Spleen (tissue), 13 donors: ENCODE measurements at places on chromosomes 7 and 10. TPM values are rescaled to one million over a fixed set of nuclear protein-coding genes. Genes with fewer than 3 reads are reported as not detected.

- H3K4me1 ChIP-seq: no peaks in the 10 kb centered on the region
- no peak overlapping the region for H3K4me3 ChIP-seq
- no peak for DNase-seq
- no peaks in the 10 kb centered on the region for H3K36me3 ChIP-seq
- no peaks in the 10 kb centered on the region for H3K27me3 ChIP-seq
These were observed 40.7 kb downstream of the JAKMIP3 start for GRCh38 chr10:132106431-132106830.

GRCh38 chr7:4638781-4639575 lies 43.1 kb upstream of the FOXK1 start:
- H3K4me3 ChIP-seq: no peak overlapping the region
- DNase-seq: no peak
- no peaks in the 10 kb centered on the region for H3K36me3 ChIP-seq
- H3K27me3 ChIP-seq: no peaks in the 10 kb centered on the region
- peaks cover 14% of the 10 kb centered on the region for H3K4me1 ChIP-seq

- no peak overlapping the region for H3K4me3 ChIP-seq
- no peaks in the 10 kb centered on the region for H3K27me3 ChIP-seq
- no peaks in the 10 kb centered on the region for H3K4me1 ChIP-seq
These were observed 118.5 kb downstream of the ARL4A start for GRCh38 chr7:12805957-12806356.

Gene CHAT
- total RNA-seq: not detected

DNA sequence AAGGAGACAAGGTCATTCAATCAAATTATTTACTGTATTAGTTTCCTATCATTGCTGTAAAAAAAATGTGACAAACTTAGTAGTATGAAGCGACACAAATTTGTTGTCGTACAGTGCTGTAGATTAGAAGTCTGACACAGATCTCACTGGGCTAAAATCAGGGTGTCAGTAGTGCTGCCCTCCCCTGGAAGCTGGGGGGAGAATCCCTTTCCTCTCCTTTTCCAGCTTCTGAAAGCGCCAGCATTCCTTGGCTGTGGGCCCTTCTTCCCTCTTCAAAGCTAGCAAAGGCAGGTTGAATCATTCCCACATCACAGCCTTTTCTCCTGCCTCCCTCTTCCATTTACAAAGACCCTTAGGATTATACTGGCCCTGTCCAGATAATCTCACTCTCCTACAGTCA lies 28.0 kb downstream of the VPS41 start:
- DNase-seq: no peak
- no peaks in the 10 kb centered on the region for H3K36me3 ChIP-seq
- no peak overlapping the region for H3K27ac ChIP-seq
- H3K4me1 ChIP-seq: peaks cover 19% of the 10 kb centered on the region
- no peaks in the 10 kb centered on the region for H3K27me3 ChIP-seq

Gene MAGI2
- total RNA-seq: 14.1 TPM

Gene NKX2-3
- total RNA-seq: 27.4 TPM

Gene ICA1
- total RNA-seq: 34.2 TPM

DNA sequence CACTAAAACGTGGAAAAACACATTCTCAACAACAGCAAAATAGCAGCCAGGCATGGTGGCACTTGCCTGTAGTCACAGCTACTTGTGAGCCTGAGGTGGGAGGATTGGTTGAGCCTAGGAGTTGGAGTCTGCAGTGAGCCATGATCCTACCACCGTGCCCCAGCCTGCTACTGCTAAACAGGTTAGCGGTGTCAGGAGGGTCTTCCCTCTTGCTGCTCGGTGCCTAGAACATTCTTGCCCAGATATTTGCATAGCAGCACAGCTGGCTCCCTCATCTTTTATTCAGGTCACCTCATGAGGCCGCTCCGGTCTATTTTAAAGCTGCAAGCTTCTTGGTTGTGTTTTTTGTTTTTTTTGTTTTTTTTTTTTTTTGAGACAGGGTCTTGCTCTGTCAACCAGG lies 2.9 kb upstream of the RABGEF1 start:
- DNase-seq: no peak
- H3K4me1 ChIP-seq: peaks cover 19% of the 10 kb centered on the region
- H3K27me3 ChIP-seq: no peaks in the 10 kb centered on the region
- no peak overlapping the region for H3K4me3 ChIP-seq

DNA sequence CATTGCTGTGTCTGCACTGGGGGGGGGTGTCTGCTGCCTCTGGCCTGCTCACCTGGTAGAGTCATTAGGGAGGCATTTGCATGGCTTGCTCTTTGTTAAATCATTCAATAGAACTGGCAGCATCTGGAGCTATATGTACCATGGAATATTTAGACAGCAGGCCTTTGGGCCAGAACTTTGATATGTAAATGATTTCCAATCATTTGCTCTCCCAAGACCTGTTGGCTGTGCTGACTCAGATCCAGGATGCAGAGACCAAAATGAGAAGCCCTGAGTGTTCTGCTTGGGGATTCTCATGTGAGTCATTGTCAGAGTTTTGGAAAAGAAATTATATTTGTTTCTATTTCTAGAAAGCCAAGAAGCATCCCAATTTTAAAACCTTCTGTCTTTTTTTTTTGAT lies 257.6 kb upstream of the IGFBP3 start:
- H3K36me3 ChIP-seq: no peaks in the 10 kb centered on the region
- H3K4me1 ChIP-seq: no peaks in the 10 kb centered on the region
- H3K27ac ChIP-seq: no peak overlapping the region
- no peak overlapping the region for H3K4me3 ChIP-seq

- H3K36me3 ChIP-seq: no peaks in the 10 kb centered on the region
- DNase-seq: no peak
- no peaks in the 10 kb centered on the region for H3K27me3 ChIP-seq
- no peak overlapping the region for H3K27ac ChIP-seq
These were observed 172.6 kb upstream of the NRP1 start for GRCh38 chr10:33506838-33507661.

DNA sequence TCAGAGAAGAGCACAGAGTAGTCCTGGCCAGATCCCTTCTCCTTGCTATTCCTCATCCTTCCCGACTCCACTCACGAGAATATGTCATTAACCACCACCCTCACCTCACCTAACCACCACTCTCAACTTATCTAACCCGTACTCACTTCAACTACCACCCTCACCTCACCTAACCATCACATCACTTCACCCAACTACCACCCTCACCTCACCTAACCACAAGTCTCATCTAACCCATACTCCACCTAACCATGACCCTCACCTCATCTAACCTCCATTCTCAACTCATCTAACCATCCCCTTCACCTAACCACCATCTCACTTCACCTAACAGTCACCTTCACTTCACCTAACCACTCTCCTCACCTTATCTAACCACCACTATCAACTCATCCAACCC lies 85.0 kb downstream of the VIPR2 start:
- H3K36me3 ChIP-seq: no peaks in the 10 kb centered on the region
- no peaks in the 10 kb centered on the region for H3K27me3 ChIP-seq
- no peak for DNase-seq
- no peak overlapping the region for H3K4me3 ChIP-seq

DNA sequence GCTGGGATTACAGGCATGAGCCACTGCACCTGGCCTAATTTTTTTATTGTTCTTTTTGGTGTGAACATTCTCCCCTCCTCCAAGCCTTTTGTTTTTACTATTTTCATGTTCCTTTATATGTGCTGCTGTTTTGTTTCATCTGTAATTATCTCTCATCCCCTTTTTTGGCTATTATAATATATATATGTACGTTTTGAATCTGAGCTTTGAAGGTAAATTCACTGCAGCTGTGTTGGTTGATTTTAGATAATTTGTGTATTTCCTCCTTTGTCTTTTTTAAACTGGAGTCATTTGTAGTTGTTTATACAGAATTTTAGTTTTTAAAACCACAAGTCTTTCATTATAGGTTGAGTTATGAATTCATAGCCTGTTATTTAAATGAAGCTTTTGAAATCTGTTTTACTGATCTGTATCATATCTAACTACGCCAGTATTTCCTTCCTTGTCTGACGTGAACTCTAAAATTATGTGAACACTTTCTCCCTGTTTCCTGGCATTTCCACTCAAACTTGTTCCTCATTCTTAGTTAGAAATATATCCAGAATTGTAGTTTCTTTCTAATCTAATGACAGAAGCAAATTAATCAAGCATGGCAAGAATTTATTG lies 54.9 kb downstream of the PTEN start:
- no peak overlapping the region for H3K4me3 ChIP-seq

GRCh38 chr10:132403511-132404168 lies 6.6 kb downstream of the PWWP2B start:
- H3K27ac ChIP-seq: no peak overlapping the region
- peaks cover 49% of the 10 kb centered on the region for H3K36me3 ChIP-seq
- DNase-seq: peak; percentile 68
- H3K4me1 ChIP-seq: peaks cover 100% of the 10 kb centered on the region

DNA sequence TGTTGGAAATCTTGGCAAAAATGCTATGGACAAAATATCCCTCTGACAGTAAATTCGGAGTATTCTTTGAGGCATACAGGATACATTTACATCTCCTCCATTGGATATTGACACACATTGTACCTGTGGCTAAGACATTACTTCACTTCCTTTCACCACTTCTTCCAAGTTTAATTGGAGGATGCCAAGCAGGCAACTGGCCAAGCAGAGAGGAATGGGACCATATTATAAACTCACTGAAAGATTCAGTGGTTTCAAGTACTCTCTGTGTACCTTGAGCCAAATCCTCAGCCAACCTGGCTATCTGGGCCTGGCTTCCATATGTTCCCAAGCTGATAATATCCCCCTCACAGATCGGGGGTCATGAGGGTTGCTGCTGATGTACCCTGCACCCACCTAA lies 14.7 kb upstream of the JCAD start:
- H3K27ac ChIP-seq: no peak overlapping the region
- no peaks in the 10 kb centered on the region for H3K27me3 ChIP-seq
- no peak for DNase-seq
- no peaks in the 10 kb centered on the region for H3K36me3 ChIP-seq
- H3K4me3 ChIP-seq: no peak overlapping the region

GRCh38 chr7:148336411-148336810 lies 254.2 kb upstream of the C7orf33 start:
- H3K27ac ChIP-seq: no peak overlapping the region
- no peak for DNase-seq
- H3K27me3 ChIP-seq: peaks cover 67% of the 10 kb centered on the region
- peaks cover 4% of the 10 kb centered on the region for H3K4me1 ChIP-seq

Gene CTBP2
- total RNA-seq: 74.4 TPM
